ENCODE measurements at places on chromosomes 16 and 17.

GRCh38 chr16:75787440-75787839 is 61.1 kb upstream of the CPHXL start:
- DNase-seq = no peak

DNA sequence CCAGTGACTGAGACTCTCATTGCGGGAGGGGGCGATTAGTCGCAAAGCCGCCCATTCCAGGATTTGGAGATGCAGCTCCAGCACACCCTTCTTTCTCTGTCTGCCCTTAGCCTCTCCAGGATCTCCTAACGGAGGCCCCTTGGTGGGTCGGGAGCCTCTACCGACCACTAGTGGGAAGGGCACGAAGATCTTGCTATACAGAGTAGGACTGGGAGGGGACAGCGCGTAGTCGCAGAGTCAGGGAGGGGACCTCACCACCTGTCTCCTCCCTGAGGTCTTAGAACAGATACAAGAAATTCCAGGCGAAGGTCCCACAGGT is 588 bp upstream of the SMTNL2 start:
- no peak for DNase-seq

DNA sequence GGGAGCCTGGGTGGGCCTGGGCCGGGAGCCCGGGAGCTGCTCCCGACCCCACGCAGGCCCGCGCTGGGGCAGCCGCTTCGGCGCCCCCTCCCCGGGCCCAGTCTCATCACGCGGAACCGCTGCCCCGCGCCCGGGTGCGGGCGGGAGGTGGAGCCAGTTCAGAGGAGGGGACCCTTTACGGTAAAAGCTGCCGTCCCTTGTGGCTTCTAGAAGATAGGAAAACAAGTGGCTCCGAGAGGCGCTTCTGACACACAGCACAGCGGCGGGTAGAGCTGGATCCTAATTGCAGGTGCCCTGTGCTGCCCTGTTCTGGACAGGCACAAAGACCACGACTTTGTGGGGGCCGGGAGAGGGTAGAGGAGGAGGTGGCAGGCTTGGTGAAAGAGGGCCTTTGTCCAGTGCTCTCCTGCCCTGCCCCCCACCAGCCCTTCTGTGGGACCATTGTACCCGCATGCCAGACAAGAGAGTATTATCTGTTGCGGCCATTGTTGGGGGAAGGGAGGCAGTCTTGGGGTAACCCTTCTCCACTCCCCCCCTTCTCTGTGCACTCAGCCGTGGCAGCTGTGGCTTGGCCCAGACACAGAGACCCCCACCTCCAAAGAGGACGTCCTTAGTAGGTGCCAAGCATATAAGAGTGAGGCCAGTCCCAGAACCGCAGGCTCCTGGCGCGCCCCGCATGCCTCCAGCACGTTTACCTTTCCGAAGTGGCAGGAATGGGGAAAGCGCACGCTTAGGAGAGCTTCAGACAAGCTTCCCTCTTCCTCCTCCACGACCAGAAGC is 736 bp downstream of the CNP start:
- peak; percentile 27 for DNase-seq

GRCh38 chr16:57316390-57317017 is 32.0 kb upstream of the PLLP start:
- DNase-seq = no peak

DNA sequence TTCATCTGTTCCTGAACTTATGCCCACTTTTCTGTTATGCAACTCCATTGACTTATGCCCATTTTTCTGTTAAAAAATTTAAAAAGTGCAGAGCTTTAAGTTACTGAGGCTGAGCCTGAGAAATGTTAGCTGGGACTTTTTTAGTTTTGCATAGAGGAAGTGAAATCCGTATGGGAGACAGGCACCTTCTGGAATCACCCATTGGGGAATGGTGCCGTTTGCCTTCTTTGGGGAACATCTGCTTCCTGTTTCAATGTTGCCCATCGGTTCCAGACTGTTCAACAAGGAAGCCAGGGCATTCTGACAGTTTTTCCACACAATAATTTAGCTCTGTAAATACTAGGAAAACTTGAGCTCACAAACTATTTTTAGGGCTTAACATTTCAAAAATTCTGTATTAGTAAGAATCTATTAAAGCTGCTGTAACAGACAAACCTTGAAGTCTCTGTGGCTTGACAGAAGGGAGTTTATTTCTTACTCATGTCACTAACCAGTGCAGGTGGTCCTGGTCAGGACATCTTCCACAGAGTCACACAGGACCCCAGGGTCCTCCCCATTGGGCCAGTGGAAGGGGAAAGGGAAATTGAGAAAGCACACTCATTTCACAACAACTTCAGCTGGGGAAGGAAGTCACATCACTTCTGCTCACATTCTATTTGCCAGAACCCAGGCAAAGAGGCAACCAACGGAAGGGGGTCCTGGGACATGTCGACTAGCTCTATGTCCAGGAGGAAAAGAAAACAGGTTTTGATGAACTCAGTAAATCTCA is 17.2 kb downstream of the PRKCB start:
- DNase-seq = no peak

DNA sequence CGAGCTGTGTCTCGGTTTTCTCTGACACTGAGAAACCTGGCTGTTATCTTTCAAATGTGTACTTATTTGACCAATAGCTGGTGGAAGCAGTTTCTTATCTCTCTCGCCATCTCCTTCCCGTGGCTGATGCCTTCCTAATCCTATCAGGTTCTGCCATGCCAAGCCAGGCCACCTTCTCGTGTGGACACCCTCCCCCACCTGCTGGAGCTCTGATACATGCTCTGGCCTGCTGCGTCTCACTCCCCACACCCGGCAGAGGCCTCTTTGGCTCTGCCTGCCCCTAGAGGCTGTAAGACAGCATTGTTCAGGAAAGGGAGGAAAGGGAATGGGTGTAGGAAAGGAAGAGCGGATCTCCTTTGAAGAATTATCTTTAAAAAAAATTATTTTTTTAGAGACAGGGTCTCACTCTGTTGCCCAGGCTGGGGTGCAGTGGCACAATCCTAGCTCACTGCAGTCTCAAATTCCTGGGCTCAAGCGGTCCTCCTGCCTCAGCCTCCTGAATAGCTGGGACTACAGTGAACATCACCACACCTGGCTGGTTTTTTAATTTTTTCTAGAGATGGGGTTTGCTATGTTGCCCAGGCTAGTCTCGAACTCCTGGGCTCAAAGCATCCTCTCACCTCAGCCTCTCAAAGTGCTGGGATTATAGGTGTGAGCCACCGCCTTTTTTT is 7.5 kb upstream of the ARMC5 start:
- DNase-seq = no peak

GRCh38 chr17:82636626-82637598 is 11.3 kb downstream of the WDR45B start:
- no peak for DNase-seq

GRCh38 chr16:89123001-89123830 is 29.6 kb downstream of the ACSF3 start:
- no peak for DNase-seq

DNA sequence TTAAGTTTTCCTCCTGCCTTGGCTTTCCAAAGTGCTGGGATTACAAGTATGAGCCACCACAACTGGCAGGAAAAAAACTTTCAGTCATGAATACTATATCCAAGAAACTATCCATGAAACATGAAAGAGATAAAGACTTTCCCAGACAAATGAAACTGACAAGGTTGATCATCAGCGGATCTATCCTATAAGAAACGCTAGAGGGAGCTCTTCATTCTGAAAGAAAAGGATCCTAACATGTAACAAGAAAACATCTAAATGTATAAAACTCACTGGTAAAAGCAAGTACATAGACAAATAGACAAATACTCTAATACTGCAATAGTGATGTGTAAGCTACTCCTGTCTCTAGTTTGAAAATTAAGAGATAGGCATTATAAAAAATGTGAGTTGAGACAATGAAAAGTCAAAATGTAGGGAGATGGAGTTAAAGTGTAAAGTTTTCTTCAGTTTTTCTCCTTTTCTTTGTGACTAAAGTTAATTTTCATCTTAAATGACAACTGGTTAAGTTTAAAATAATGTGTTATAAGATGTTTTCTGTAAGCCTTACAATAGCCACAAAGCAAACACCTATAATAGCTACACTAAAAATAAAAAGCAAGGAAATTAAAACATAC is 79.6 kb upstream of the TEKT1 start:
- no peak for DNase-seq

All from activated CD4-positive, alpha-beta T cell treated with anti-CD3 and anti-CD28 coated beads, Interleukin-2, amount 50 U/mL, for 1 hour (primary cell).